ENCODE measurements at places on chromosomes 11 and 22.

GRCh38 chr22:23074451-23074850, 4.1 kb downstream of the GNAZ start:
- DNase-seq, result no peak

DNA sequence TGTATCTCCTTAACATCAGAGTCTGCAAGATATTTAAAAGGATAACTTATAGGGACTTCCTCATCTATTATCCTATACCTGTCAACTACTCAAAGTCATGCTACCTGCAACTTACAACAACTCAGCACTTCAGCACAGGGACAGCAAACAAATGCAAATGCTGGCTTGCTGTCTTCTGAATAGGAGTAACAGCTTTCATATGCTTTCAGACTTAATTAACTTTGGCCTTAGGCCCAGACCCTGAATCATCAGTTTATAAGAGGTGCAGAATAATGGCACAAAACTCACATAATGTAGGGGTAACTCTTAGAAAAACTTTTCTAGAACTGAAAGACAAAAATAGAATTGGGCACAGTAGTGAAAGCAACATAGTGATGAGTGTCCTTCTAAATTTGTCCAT, 953.4 kb downstream of the DLG2 start:
- no peak for DNase-seq

DNA sequence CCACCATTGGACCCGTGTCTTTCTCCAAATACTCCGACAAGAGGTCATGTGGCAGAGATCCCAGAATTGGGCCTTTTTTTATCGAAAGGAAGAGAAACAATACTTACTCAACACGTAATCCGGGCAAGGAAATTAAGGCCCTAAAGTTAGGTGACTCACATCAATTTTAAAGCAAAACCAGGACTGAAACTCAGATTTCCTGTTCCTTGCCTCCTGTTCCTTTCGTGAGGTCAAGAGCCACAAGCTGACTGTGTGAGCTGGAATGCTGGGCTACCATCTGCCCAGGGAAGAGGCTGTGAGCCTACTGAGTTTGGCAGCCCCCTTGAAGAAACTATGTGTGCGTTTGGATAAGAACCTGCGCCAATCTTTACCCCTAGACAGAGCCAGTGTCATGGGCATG, 27.1 kb upstream of the MRGPRX2 start:
- no peak for DNase-seq

DNA sequence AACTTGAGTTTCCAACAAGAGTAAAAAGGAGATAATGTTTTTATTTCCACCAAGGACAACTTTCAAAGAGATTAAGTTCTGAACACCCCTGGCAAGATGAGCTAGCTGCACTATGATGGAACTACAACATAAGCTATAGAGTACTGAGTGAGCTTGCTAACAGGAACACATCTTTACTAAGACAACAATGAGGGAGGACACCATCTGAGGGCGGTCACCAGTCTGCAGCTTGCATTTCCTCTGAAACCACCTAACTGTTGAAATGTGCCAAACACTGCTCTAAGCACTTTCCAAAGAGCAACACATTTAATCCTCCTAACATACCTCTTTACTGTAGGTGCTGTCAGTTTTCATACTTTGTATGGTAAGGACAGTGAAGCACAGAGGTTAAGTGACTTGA, 68.4 kb downstream of the TCF20 start:
- no peak for DNase-seq

- DNase-seq, result peak; percentile 22
Measured at GRCh38 chr11:66720223-66720898, 8.7 kb downstream of the SPTBN2 start.

- DNase-seq, result no peak
Measured at GRCh38 chr22:37930270-37930951, 23.0 kb downstream of the C22orf23 start.

DNA sequence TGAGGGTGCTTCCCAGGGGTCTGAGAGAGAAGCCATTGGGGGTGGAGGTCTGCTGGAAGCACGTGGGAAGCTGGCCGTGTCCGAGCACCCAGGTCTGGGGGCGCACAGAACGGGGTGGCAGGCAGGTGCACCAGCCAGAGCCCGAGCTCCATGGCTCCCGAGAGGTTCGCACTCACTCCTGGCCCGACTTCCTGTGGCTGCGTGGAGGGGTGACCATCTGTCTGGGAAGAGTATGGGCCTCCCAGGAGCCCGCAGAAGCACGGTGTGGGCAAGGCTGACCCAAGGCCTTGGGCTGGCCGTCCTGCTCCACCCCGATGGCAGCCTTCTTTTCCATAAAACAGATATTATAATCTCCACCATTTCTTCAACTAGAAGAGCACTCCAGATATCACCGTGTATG, 256.0 kb upstream of the B3GAT1 start:
- no peak for DNase-seq

All from stimulated activated CD8-positive, alpha-beta memory T cell treated with anti-CD3 and anti-CD28 coated beads, Interleukin-4, amount 100 ng/mL, for 24 hours (primary cell).